ENCODE measurements at places on chromosomes 5 and 9.
A peak's percentile ranks its signal among the peaks of the same experiment; 100 is the strongest.

GRCh38 chr9:17930071-17930470 is 351.2 kb downstream of the SH3GL2 start:
- no peak for DNase-seq

DNA sequence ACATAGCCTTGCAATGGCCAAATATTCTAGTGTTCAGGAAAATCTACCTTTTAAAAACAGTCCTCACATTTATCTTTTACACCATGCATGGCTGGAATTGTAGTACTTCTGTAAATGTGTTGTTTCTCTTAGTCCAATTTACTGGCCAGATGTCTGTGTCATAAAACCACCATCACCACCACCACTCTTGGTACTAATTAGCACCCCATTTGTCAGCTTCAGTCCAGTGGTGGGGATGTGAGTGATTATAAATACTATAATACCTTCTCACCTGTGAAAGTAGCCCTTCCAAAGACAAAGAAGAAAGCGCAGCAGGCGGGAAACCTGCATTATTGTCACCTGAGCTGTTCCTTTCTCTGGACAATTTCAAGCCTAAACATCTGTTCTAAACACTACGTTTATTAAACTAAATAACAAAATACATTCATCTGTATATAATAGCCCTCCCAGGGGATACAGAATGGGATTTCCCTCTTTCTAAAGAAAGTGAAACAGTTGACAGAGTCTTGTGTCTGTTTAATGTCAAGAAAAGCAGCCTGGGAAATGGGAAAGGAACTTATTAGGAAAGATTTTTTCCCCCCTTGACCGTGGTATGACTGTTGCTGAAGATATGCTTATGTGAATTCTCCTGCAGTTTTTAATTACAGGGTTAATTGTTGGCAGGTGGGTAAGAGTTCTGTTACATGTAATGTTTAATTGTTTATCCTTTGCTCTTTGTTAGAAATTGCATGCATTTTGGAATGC is 144.5 kb upstream of the NUDT12 start:
- no peak for DNase-seq

GRCh38 chr5:144141585-144141984 is 28.9 kb downstream of the YIPF5 start:
- no peak for DNase-seq

DNA sequence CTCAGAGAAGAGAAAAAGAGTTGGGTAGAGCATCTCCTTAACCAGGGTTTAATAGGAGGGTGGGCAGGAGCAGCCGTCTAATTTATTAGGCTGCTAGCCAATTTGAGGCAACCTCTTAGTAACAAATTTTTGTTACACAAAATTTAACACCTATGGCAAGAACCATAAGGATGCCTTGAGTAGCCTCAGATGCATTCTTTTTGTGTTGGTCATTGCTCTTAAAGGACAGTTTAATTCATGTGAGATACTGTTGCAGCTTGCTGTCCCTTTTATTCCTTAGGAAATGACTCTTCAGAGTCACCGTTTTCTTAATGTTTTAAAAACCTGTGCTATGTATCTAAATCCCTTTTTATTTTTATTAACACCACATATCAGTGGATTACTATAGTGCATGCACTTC is 255.1 kb downstream of the MAST4 start:
- DNase-seq: no peak

DNA sequence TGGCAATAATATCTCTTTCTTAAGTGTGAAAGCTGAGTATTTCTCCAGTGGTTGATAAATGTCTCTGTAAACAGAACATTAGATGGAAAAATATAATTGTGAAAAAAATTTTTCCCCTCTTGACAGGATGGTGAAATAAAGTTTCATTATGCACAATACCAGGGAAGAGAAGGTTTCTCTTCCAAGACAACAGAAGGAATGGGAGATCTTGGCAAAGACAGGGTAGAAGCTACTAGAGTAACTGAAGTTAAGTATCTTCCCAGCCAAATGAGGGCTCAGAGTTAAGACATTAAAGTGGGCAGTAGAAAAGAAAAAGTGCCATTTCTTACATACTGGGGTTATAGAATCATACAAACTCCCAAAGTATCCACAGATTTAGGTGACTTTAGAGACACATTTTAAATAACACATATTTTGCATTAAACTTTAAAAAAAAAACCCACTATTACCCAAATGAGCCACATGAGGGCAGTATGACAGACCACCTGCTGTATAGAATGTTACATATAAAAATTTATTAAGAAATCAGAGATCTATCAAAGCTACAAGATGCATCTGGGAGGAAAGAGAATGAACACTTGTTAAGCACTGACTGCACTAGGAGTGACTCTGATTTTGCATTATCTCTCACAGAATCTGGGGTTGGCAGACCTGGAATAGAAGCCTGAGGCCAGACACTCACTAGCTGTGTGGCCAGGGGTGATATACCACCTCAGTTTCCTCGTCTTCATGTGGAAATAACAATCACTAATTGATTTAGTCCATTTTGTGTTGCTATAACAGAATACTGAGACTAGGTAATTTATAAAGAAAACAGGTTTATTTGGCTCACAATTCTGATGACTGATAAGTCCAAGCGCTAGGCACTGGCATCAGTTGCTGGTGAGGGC is 98.5 kb downstream of the ARSB start:
- DNase-seq: no peak

DNA sequence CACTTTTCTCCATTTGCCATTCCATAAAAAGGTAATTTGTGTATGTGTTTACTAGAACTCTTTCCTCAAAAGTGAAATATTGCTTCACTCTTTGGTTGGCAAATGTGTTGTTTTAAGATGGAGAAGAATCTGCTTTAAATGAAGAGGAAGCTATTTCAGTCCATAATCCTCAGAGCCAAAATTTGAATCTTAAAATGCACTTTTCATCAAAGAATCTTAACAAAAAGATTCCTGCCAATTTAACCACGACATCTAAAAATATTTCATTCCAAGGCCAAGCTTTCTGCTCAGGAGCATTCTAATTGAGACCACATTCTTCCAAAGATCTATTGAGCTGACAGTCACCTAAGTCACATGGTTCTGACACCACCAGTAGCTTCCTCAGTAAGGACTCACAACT is 7.5 kb downstream of the GABRB2 start:
- no peak for DNase-seq

DNA sequence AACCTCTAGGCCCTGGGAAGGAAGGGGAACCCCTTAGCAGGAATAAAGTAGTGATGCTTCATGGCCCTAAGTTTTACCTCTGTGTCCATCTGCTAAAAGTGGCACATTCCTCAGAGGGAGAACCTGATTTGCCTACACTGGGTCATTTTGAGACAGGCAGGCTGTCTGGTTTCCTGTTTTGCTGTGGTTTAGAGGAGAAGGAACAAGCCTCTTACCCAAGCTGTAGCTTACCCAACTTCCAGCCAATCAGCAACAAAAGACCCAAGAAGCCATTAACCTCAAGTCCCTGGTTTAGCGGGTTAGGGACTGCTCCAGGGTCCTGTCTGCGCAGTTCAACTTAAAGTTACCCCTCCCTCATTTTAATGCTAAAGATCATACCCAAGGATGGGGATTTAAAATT is 411.0 kb downstream of the MAT2B start:
- DNase-seq: peak; percentile 21

- no peak for DNase-seq
These were observed 58.0 kb downstream of the PTPN3 start for GRCh38 chr9:109440117-109440515.

DNA sequence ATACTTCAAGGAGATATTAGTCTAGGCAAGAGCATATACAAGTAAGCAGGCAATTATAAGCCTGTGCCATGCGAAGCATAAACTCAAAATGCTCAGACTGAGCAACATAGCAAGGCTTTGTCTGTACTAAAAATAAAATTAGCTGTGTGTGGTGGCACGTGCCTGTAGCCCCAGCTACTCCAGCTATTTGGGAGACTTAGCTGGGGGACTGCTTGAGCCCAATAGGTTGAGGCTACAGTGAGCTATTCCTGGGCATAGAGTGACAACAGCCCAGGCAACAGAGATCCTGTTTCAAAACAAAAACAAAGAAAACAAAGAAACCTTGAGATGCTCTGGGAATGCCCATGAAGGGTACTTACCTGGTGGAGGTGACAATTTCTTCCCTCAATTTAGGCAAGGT is 130.5 kb upstream of the ZNF608 start:
- no peak for DNase-seq

DNA sequence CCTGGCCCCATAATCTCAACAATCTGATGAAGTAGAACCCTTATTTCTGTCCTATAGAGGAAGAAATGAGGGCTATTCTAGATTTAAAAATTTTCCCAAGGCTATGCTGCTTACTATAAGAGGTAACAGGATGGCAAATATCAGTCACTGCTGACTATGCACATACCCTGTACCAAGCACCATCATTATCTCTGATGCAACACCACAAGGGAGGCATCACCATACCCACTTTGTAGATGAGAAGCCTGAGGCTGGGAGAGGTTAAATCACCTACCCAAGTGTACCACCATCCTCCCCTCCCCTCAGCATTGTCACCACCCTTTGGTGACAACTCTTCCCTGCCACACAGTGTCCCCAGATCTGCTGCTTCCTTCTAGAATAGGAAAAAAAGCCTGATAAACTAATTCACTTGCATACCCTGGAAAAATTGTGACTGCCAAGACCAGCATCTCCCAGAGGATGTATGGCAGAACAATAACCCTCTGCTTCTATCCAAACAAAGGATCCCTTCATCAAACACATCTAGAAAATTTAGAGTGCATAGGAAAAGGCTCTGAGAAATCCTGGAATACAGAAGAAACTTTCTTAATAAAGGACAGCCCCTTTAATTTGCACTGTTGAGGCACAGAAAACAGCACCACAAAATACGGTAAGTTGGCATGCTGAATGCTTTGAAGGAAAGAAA is 48.3 kb downstream of the PRRC1 start:
- no peak for DNase-seq

- DNase-seq: no peak
These were observed 957 bp downstream of the SHB start for GRCh38 chr9:38067859-38068681.

DNA sequence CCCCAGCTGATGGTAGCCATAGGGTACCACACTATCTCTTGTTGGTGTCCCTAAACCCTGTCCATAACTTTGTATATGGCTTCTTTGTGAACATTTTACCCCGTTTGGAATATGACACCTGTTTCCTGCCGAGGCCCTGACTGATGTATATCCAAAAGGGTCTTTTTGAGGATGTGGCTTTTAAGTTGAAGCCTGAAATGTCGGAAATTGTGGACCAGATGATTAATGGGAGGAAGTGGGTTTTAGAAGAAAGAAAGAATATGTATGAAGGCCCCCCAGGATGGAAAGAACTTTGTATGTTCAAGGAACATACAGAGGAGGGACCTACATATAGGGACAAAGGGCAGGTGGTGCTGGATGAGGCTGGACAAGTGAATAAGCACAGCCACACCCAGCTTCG is 16.7 kb upstream of the TNFSF8 start:
- DNase-seq: no peak

- DNase-seq: no peak
These were observed 76.8 kb upstream of the LMX1B start for GRCh38 chr9:126536841-126537465.

DNA sequence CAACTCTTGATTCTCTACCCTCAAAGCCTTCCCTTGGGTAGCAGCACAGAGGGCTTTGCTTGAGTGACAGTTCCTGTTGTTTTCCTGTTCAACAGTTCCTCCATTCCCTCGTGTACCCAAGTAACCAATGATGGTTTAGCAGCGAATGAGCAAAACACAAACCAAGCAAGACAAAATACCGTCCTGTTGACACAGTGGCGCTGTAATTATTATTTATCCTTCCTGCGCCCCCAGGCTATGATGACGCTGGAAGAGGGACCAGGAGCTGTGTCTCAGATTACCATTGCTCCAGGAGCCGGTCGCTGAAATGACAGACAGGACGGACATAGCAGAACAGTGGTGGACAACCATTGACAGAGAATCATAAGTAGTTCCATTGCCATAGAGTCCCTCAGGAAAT is 154.8 kb downstream of the GADD45G start:
- no peak for DNase-seq

DNA sequence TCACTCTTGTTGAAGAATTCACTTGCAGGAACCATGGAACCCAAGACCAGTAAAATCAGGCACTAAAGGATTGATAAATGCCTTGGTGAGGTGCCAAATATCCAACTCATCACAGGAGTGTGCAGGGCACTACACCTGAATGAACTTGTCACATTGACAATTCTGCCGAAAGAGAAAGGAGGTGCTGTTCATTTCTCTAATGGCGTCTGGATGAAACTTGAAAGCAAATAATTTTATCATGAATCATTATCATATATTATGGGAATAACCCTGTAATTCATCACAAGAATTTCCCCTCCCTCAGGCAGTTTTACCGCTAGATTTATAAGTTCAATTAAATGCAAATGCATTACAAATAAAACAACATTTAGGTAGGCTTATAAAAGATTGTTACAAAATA is 360.0 kb downstream of the GLIS3 start:
- no peak for DNase-seq

GRCh38 chr9:135787776-135788575 is 86.0 kb downstream of the KCNT1 start:
- DNase-seq: no peak

DNA sequence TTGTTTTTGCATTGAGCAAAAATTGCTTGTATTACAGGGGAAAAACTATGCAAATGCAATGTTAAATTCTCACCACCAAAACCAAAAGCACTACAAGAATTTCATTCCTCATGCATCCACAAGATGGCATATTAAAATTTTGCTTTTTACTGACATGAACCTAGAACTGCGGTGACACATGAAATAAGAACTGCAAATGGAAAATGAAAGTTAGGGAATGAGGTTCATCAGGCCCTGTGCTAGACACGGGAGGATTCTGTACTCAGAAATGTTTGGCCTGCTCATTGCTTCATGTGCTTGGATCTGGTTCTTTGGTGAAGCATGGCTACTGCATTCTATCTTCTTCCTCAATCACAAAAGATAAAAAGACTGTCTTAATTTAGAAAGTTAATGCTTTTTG is 9.1 kb upstream of the RFK start:
- peak; percentile 90 for DNase-seq

GRCh38 chr5:143399616-143400540 is 3.6 kb downstream of the NR3C1 start:
- DNase-seq: no peak

GRCh38 chr5:73418244-73418691 is 30.3 kb downstream of the FOXD1 start:
- DNase-seq: no peak

DNA sequence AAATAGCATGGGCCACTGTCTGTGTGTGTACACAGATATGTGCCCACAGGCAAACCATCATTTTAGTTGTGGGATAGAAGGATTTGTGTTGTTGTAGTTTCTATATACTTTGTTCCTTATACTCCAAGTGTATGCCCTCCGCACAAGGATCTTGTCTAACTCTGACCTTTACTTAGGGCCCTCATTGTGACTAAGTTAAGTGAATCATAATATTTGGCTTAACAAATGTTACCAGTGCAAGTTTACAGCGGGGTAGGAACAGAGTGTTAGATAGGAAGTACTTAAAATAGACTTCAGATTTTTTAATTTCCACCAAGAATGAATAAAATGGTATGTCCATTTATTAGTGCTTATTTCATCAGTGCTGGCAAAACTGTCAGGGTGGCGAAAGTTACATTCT is 29.5 kb upstream of the CYFIP2 start:
- DNase-seq: peak; percentile 9
